ENCODE measurements at places on chromosomes 6 and 20.

GRCh38 chr6:69832558-69832957 is 33.8 kb upstream of the COL19A1 start:
- DNase-seq = no peak

DNA sequence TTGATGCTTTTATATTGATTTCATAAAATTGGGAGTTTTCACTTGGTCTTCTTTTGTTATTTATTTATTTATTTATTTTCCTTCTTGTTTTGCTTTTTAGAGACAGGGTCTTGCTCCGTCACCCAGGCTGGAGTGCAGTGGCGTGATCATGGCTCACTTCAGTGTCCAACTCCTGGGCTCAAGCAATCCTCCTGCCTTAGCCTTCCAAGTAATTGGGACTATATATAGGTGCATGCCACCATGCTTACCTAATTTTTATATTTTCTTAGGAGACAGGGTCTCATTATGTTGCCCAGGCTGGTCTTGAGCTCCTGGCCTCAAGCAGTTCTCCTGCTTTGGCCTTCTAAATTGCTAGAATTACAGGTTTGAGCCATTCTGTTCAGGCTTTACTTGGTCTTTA is 38.3 kb upstream of the MYLK2 start:
- DNase-seq = no peak

- peak; percentile 68 for DNase-seq
Observed at GRCh38 chr20:19903168-19903811, 113.9 kb upstream of the NAA20 start.

DNA sequence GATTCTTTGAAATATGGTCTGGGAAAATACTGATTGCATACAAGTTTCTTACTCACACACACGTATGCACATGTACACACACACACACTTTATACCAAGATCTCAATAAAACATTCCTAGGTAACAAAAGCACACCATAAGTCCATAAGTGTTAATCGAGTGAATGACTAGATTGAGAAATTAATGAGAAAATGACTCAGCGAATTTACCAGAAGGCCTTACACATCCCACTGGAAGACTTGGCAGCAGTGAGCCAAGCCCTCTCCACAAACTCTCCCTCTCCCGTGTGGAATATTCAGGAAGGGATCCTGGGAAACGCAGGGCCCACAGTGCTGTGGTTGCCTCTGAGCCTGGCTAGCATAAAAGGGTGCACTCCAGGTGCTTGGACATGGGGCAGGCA is 227.2 kb downstream of the LY86 start:
- no peak for DNase-seq

DNA sequence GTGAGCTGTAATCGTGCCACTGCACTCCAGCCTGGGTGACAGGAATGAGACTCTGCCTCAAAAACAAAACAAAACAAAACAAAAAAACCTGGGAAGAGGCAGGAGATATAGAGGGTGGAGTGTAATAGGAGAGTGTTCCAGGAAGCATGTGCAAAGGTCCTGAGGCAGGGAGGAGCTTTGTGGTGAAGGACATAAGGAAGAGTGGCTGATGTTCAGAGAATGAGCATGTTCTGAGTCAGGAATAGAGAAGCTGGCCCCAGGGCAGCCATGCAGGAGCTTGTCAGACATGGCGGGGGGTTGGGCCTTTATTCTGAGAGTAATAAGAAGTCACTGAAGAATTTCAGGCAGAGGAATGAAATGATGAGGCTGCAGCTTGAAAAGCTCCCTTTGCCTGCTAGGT is 337.0 kb downstream of the CDH26 start:
- DNase-seq = no peak

DNA sequence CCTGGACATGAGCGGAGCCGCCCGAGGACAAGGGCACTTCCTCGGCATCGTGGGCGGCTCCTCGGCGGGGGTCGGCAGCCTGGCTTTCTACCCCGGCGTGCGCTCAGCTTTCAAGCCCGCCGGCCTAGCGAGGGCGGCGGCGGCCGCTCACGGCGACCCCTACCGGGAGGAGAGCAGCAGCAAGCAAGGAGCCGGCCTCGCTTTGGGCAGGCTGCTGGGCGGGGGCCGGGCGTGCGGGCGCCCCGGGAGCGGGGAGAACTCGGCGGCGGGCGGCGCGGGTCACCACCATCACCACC is 6.7 kb downstream of the PRDM13 start:
- DNase-seq = peak; percentile 38

- no peak for DNase-seq
Observed at GRCh38 chr20:40230486-40230885, 458.6 kb downstream of the MAFB start.

- DNase-seq = no peak
Observed at GRCh38 chr20:4780245-4780644, 58.5 kb downstream of the PRND start.

GRCh38 chr20:25165128-25165527 is 30.4 kb upstream of the ENTPD6 start:
- no peak for DNase-seq

GRCh38 chr6:7909323-7910276 is 988 bp downstream of the TXNDC5 start:
- peak; percentile 55 for DNase-seq

All from cardiac fibroblast (primary cell).